ENCODE measurements at places on chromosomes 3 and 15.

GRCh38 chr3:185779461-185779860 is 45.4 kb downstream of the IGF2BP2 start:
- DNase-seq: no peak

DNA sequence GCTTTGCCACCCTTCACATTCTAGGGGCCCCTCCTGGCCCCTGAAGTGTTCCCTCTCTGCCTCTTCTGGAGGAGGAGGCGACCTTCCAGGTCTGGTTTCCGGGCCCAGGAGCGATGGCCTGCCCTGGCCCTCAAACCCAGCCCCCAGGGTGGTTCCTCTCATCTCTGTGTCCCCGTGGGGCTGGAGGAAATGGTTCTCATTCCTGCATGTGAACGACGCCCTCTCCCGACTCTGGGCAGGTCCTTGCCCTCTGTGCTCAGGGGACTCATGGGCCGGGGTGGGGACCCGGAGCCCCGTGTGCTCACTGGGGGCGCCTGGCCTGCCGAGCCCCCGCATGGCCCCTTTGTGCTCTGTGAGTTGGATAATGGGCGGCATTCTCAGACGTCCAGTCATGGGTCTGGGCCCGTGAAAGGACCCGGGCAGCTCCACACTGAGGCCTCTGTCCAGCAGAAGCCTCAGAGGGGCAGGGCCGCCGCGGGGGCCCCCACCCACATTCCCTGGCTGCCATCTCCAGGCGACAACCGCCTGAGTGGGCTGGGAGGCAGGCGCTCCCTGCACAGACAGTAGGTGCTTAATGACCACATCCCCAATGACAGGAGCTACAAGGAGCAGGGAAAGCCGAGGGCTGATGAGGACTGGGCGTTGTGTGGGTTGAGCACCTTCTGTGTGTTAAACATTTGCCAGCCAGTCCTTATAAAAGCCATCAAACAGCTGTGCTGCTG is 5.5 kb upstream of the PLXND1 start:
- no peak for DNase-seq

GRCh38 chr3:170804078-170804477 is 65.9 kb downstream of the RPL22L1 start:
- no peak for DNase-seq

- no peak for DNase-seq
These were observed 320.9 kb upstream of the CTDSPL start for GRCh38 chr3:37540786-37541185.

- no peak for DNase-seq
These were observed 201.7 kb upstream of the CHRNA7 start for GRCh38 chr15:31828594-31828993.

DNA sequence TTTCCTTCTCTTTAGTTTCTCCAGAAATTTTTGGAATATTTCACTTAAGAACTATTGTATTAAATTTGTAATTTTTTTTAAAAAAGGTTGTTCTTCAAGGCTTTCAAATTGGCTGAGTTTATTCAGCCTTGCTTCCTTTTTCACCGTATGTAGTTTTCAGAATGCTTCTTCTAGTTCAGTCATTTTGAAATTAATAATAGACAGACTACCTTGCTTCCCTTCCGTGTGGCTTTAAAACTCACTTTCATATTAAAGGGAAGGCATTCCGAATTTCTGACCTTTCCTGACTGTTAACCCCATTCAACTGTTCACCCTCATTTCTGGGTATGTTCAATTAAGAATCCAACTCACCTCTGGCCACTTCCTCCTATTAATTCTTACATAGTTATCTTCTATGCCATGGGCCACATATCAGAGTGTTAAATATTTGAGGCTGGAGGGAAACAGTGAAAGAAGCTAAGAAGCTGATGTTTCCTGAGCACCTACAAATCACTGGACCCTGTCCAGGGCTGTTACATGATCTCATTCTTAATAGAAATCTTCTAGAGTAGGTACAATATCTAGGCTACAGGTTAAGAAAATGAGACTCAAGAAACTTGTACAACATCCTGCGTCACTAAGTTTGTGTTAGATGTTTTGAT is 237.5 kb downstream of the P3H2 start:
- DNase-seq: no peak

DNA sequence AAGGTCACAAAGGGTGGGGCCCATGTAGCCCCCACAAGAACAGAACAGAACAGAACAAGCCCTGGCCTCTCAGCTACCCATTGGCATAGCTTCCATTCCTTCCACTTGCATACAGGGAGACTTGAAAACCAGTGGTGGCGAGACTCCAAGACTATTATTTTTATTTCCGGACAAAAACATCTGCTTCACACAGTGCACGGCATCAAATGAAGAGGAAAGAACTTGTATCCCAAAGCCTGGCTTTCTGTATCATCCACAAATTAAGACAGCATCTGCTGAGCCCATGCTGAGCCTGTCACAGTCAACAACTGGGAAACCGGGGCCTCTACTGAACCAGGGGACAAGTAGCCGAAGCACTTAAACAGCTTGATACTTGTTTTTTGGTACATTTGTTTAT is 56.0 kb downstream of the CLEC3B start:
- DNase-seq: no peak

GRCh38 chr3:108137460-108137814 is 46.6 kb upstream of the CD47 start:
- no peak for DNase-seq

DNA sequence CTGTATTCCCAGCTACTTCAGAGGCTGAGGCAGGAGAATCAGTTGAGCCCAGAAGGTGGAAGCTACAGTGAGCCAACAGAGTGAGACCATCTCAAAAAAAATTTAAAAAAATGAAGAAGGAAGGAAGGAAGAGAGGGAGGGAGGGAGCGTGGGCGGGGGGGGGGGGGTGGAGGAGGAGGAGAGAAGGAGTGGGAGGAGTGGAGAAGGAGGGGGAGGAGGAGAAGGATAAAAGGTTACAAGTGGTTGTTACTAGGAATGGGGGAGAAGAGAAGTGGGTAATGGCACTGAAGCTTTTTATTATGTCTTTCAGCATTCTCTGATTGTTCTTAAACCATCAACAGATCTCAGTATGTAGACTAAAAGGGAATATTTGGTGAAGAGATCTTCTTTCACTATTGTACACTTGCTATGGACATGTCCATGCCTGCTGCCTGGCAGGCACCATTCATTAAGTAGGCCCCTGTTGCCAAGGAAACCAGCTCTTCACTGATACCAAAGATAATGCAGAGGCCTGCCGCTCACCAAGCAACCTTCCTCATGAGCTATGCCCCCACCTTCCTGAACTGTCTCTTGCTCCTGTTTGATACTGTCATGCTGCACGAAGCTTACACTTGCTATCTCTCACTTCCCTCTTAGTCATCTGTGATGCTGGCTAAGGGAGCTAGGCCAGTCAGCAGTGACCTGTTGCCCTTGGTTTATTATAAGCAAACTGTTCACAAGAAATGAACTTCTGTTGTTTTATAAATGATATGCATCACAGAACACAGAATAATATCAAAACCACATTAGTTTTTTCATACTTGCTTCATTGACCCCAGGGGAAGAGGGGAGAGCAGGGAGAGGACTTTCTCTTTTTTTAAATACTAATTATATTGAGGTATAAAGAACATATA is 23.1 kb downstream of the EPM2AIP1 start:
- no peak for DNase-seq

DNA sequence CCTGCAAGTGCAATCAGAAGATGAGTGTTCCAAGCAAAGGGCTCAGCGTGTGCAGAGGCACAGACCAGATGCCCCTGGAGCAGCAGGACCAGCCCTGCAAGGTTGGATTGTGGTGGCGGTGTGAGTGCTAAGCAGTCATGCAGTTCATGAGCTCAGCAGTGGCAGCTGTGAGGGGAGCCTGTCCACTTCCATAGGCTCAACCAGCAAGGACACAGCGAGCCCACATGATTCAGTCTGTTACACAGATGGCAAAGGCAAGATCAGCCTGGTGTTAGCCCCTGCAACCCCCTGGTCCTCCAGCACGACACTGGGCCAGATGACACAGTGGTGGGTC is 95.9 kb upstream of the PRR23E start:
- no peak for DNase-seq

DNA sequence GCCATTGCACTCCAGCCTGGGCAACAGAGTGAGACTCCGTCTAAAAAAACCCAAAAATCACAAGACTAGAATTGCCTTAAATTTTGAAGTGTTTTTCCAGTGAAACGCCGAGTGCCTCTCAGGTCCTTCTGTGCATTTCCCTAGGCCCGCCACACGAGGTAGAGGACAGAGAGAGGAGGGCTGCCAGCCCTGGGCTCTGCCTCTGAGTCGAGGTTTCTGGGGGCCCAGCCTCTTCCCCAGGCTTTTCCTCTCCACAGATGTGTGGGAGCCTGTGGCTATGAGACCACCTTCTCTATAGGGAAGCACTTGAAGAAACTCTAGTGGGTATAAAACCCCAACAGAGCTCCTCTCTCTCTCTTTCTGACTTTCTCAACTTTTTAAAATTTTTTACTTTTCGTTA is 10.9 kb upstream of the EHD4 start:
- DNase-seq: no peak

GRCh38 chr3:56459104-56459496 is 9.2 kb downstream of the ERC2 start:
- no peak for DNase-seq

DNA sequence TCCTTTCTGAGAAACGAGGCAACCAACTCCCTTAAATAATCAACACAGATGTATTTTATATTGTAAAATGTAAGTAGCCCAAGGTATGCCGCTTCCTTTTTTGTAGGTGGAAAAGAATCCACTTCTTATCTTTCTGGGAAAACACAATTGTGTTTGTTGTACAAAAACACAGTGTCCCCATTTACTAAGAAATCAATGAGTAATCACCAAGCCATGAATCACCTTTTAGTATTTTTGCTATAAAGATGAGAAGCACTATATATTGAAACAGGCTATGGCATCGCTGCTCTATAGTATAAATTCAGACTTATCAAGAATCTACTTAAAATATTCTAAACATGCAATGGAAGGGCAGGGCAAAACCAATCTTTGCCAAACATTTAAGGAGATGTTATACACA is 104.0 kb downstream of the TNIK start:
- no peak for DNase-seq

- no peak for DNase-seq
These were observed 91.9 kb downstream of the THSD4 start for GRCh38 chr15:71207141-71207540.

- no peak for DNase-seq
These were observed 163.0 kb downstream of the OCA2 start for GRCh38 chr15:27936164-27936563.

- DNase-seq: no peak
These were observed 144.0 kb upstream of the SMAD3 start for GRCh38 chr15:66921319-66921915.

- DNase-seq: no peak
These were observed 56.8 kb downstream of the CPN2 start for GRCh38 chr3:194294199-194294894.

- no peak for DNase-seq
These were observed 672.7 kb upstream of the NAALADL2 start for GRCh38 chr3:174186377-174186989.
